Calu3 (cell line): ENCODE measurements at places on chromosomes 16 and 17. TPM values are rescaled to one million over a fixed set of nuclear protein-coding genes. Genes with fewer than 3 reads are reported as not detected.

DNA sequence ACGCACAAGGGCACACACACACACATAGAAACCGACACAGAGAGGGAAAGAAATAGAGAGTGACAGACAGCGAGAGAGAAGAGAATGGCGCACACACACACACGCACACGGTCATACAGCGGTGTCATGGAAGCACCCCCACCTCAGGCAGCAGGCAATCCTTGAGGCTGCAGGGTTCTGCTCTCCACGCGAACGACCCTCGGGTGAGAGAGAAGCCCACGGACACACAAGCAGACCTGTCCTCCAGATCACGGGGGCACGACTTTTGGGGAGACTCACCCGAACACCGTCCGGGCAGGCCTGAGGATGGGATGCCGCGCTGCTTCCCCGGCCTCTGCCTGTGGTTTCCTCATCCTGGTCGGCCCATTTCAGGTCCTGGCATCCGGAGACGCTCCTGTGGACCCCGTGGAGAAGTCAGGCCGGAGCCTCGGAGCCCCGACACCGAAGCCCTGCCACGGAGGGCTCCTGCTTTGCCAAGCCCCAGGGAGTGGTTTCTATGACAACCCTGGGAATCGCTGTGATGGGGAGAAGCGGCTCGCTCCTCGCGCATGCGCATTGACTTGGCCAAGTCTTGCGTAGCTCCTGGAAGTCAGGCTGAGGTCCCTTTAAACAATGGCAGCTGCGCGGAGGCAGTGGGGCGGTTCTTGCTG is 118.2 kb upstream of the KCNJ18 start:
- H3K27me3 ChIP-seq, result no peaks in the 10 kb centered on the region
- H3K27ac ChIP-seq, result no peak overlapping the region

Gene TEKT3
- not detected in 2 replicates for total RNA-seq

Gene SLC16A11
- total RNA-seq, result not detected in 2 replicates

GRCh38 chr17:44804302-44805089 is 25.6 kb downstream of the GJC1 start:
- no peak overlapping the region for H3K27ac ChIP-seq
- peaks cover 39% of the 10 kb centered on the region for H3K4me1 ChIP-seq
- H3K27me3 ChIP-seq, result no peaks in the 10 kb centered on the region
- DNase-seq, result no peak
- H3K36me3 ChIP-seq, result peaks cover 42% of the 10 kb centered on the region

Gene ROGDI
- total RNA-seq, result 17.9 and 20.8 TPM in 2 replicates

GRCh38 chr16:55329791-55330428 is 5.9 kb downstream of the IRX6 start:
- no peaks in the 10 kb centered on the region for H3K4me1 ChIP-seq
- H3K27ac ChIP-seq, result no peak overlapping the region
- no peak overlapping the region for H3K4me3 ChIP-seq
- H3K36me3 ChIP-seq, result no peaks in the 10 kb centered on the region
- no peak for DNase-seq

DNA sequence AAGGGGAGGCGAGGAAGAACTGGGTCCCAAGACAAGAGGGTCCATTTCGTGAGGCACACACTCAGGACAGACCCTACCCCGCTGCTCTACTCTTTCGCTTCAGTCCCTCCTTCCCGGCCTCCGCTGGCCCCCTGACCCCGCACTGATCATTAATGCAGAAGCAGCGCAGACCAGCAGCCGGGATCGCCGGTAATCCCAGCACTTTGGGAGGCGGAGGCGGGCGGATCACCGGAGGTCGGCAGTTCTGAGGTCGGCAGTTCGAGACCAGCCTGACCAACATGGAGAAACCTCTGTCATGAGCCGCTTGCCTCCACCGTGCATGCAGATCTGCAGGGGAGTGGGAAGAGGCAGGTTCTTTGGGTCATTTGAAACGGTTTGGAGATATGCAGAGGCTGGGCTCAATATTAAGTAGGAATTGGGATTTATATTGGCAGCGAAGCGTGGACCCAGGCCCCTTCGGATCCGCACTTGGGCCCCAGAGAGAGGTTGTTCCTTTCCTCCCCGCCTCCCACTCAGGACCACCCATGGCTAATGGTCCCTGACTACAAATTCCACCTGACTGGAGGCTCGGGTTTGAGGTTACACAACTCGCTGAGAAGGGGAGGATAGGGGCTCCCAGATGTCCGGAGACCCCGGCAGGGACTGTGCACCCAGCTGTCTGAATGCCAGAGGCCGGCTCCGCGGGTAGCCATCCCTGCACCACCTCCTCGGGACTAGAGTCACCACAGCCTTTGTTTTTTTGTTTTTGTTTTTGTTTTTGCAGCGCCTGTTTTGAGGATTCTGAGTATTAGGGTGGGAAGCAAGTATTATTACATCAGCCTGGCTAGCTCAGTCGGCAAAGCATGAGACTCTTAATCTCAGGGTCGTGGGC is 23.6 kb upstream of the OR1F1 start:
- DNase-seq, result no peak
- H3K4me1 ChIP-seq, result peaks cover 10% of the 10 kb centered on the region
- H3K4me3 ChIP-seq, result no peak overlapping the region

DNA sequence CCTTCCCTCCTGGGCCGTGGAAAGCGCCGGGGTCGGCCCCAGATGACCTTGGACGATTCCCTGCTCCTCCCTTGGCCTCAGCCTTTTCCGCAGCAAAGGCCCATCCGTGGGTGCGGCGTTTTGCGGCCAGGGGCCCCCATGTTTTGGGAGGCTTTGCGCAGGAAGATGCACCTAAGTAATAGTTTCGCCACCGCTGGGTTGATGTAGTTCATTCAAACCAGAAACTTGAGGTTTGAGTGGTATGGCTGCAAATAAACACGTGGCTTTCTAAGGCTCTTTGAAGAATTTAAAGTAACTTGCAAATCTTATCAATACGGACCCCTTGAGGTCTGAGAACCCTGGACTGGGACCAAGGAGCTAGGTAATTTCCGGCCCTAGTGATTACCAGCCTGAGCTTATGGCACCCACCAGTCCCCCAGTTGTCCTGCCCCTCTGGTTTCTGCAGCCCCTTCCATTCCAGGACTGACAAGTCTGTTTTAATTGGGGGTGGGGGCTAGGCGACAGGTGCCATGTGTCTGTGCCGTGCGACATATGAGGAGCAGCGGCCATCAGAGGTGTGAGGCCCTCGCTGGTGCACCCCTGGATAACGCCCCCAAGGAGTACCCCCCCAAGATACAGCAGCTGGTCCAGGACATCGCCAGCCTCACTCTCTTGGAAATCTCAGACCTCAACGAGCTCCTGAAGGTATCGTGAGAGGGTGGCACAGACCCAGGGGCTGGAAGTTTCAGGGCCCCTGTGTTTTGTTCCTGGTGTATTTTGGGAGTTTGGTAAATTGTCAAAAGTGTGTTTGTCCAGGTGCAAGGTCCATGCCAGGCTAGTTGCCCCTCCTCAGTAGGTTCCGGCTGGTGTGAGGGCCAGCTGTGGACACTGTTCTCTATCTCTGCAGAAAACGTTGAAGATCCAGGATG is 834 bp downstream of the MRPL12 start:
- H3K27ac ChIP-seq, result no peak overlapping the region
- H3K4me1 ChIP-seq, result peaks cover 22% of the 10 kb centered on the region
- no peaks in the 10 kb centered on the region for H3K27me3 ChIP-seq
- peak overlapping the region; percentile 98 for H3K4me3 ChIP-seq
- H3K36me3 ChIP-seq, result peaks cover 84% of the 10 kb centered on the region

Gene EFNB3
- total RNA-seq, result 0.38 and 0.88 TPM in 2 replicates

Gene MT1G
- total RNA-seq, result not detected in 2 replicates

Gene MSLN
- 3.4 and 8.9 TPM in 2 replicates for total RNA-seq

DNA sequence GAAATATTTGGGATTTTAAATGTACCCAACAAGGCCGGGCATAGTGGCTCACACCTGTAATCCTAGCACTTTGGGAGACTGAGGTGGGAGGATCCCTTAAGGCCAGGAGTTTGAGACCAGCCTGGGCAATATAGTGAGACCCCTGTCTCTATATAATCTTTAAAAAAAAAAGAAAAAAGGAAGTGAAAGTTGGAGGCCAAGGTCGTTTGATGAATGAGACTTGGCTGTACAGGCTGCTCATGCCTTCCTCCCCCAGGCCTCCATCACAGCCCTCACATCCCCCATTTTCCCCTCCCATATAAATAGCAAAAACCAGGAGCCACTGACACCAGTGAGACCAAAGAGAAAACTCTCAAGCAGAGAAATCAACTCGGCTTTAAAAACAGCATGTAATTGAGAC is 3.3 kb upstream of the CA7 start:
- DNase-seq, result no peak
- no peaks in the 10 kb centered on the region for H3K36me3 ChIP-seq
- no peak overlapping the region for H3K4me3 ChIP-seq
- no peak overlapping the region for H3K27ac ChIP-seq
- H3K27me3 ChIP-seq, result peaks cover 76% of the 10 kb centered on the region

Gene KRTAP4-9
- total RNA-seq, result not detected in 2 replicates

DNA sequence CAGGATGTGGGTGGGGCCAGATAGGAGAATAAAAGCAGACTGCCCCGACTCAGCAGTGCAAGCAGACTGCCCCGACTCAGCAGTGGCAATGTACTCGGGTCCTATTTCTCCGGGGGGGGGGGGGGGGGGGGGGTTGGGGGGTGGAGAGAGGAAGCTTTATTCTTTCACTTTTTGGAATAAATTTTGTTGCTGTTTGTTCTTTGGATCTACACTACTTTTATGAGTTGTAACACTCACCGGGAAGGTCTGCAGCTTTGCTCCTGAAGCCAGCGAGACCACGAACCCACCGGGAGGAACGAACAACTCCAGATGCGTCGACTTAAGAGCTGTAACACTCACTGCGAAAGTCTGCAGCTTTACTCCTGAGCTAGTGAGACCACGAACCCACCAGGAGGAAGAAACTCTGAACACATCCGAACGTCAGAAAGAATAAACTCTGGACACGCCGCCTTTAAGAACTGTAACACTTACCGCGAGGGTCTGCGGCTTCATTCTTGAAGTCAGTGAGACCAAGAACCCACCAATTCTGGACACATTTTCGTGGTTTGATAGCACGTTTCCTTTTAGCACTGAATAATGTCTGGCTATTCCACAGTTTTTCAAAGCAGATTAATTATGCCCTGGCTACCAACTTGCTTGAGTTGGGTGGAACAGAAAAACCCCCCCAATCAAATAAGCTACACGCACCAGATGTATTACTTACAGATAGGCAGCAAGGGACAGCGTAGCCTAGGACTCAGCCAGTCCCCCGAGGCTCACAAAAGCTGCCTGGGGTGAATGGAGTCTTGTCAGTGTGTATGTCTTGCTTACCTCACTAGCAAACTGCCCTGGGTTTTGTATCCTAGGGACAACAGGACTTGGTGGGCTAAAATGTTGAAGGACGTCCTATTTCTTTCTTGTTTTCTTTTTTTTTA is 11.9 kb downstream of the FZD2 start:
- H3K36me3 ChIP-seq, result peaks cover 5% of the 10 kb centered on the region
- no peaks in the 10 kb centered on the region for H3K4me1 ChIP-seq
- no peak overlapping the region for H3K27ac ChIP-seq

DNA sequence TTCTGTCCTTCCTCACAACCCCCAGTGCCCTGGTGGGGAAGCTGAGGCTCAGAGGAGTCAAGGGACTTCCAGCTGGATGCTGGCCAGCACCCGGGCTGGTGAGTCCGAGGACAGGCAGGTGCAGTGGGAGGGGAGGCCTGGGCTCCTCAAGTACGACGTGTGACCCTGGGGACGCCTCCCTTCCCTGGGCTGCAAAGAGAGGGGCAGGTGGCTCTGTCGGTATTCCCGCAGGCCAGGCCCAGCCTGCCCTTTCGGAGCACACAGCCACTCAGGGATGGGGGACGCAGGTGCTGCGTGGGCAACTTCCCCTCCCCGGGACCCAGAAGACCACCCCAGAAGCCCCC is 33.1 kb upstream of the PVALEF start:
- no peaks in the 10 kb centered on the region for H3K4me1 ChIP-seq
- H3K27ac ChIP-seq, result no peak overlapping the region
- peaks cover 15% of the 10 kb centered on the region for H3K27me3 ChIP-seq
- DNase-seq, result no peak
- no peak overlapping the region for H3K4me3 ChIP-seq

DNA sequence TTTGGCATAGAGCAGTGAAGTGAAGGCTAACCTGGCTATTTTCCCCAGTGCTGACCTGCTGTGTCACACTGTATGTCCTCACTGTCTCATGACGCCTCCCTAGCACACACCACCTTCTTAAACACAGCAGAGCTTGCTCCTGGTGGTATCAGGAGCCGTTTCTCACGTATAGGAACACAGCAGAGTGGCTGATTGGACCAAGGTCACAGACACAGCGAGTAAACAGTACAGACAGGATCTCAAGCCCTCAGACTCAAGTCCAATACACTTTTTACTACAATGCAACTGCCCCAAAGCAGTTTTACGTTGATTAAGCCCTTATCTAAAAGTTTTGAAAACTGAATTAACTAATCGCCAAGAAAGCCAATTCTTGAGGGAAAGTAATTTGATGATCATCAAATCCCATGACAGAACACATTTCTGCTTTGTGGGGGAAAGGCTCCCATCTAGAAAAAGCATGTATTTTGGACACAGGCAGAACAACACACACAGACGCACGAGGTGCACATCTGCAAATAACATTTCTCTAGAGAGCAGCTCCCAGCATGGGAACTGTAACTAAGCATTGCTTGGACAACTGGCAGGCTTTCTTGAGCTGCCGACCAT is 15.2 kb downstream of the ARHGAP17 start:
- peaks cover 41% of the 10 kb centered on the region for H3K4me1 ChIP-seq
- H3K4me3 ChIP-seq, result no peak overlapping the region
- no peaks in the 10 kb centered on the region for H3K27me3 ChIP-seq
- no peak overlapping the region for H3K27ac ChIP-seq

Gene CCL4
- total RNA-seq, result not detected in 2 replicates

DNA sequence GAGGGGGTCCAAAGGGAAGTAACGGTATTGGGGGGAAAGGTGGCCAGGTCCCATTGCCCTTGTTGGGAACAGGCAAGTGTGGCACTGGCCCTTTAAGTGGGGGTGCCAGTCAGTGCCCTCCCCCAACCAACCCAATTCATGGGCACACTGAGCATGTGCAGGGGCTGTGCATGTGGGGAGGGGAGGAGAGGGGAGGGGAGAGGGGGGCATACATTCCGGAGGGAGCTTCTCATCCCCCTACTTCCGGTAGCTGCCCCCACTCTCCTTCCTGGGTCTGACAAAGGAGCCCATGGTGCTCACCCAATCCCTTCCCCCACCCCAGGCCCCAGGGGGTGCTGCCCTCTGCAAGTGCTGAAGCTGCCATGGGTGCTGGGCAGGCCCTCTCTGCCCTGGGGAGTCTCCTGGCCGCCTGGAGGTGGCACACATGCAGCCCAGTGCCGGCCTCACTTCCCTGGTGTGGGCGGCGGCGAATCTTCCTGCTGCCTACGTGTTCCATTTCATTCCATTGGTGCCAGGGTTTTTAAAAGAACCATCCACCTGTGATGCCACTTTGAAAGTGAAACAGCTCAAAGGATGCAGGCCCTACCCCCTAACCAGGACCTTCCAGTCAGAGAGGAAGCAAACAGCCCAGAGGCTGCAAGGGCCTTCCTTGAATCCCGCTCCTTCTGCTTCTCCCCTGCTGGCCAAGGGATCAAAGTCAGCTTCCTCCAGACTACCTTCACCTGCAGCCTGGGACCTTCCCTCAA is 11.0 kb downstream of the HEXIM2 start:
- peaks cover 62% of the 10 kb centered on the region for H3K4me1 ChIP-seq
- peak overlapping the region; percentile 96 for H3K27ac ChIP-seq
- H3K36me3 ChIP-seq, result peaks cover 49% of the 10 kb centered on the region
